ENCODE measurements at places on chromosomes 5 and 9.

DNA sequence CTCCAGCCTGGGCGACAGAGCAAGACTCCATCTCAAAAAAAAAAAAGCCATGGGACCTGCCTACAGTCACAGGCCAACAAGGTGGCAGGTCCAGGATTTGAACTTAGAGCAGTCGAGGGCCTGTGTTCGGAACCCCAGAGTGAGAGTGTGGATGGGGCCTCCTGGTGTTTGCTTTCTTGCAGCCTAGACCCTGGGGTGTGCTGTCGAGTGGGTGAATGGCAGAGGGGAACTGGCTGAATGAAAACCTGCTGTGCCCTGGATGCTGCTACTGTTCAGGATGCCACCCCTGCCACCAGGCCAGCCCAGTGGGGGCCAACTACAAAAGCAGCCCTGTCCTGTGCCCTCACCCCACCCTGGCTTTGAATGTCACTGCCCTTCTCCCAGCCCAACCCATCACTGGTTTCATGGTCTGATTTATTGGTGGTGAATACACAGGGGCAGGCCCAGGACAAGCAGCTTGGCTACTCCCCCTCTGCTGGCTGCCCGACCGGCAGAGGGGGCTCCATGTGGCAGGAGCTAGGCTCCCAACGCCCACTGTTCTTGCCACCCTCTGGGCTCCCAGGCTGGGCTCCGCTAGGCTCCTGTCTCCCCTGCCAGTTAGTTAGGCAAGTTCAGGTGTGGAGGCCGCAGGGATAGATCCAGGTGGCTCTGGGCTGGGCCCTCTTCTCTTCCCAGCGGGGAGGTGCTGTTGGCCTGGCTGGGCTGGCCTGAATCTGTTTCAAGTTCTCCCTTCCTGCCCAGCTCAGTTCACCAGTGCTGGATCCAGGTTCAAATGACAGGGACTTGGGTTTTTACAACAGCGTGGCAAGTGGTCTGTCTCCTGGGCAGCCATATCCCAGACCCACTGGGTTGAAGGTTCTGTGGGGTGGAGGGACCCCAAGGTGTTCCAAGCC lies 12.2 kb downstream of the FPGS start:
- DNase-seq = no peak

DNA sequence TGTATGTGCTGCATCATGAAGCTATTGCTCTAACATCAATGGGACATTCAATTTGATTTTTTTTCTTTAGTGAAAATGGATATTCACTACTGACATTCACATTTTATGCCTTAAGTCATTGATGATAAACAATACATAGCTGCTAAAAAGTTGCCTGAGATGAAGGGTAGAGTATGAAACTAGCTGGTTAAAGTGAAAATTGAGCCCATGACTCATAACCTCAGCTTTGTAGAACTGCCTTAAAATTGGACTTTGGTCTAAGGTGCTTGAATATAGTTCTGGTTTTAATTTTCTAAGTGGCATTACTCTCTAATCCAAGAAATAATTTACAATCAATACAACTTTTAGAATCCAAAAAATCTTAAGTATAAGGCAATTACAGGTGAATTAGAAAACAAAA lies 740.4 kb upstream of the RIOK2 start:
- no peak for DNase-seq

DNA sequence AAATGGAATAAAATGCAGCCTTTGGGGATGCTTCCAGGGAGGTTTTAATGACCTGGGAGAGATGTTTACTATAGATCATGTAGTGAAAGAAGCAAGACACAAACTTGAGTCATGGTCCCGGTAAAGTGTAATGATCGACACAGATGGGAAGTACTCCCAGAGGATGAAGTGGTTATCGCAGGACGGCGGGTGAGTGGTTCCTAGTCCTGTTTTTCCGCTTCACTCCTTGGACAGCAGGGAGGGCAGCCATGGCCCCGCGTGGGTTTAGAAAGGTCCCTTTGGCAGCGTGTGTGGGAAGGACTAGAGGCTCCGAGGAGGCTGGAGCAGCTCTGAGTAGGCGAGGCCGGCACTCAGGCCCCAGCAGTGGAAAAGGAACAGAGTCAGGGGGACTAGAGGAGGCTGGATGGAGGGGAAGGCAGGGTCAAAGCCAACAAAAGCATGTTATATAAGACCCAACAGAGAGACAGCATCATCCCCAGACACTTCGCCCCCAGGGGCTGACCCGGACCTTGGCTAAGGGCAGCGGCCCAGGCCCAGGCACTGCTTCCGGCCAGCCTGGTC lies 49.2 kb upstream of the STXBP1 start:
- no peak for DNase-seq

DNA sequence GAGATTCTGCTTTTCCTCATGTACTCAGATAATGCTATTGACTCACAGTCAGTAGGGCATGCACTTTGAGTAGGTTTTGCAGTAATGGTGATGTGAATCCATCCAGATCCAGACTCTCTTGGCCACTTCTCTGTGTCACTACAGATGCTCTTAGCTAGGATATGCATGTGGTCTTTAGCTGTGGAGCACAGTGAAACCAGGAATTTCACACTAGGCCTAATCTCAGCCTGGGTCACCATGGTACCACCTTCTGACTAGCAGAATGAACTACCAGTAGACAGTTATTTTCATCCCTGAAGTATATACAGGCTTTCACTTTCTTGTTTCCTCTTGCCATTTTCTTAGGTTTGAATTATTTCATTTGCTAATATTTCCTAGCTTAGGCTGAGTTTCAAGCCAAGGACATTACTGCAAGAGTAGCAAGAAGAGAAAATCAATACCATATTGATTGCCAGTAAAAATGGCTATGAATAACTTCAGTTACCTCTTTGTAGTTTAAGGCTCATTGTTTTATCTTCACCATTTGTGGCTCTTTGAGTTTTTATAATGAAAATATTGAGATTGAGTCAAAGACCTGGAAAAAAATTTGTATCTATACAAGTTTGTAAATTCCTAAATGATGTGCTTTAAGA lies 28.4 kb upstream of the CSNK1G3 start:
- no peak for DNase-seq

DNA sequence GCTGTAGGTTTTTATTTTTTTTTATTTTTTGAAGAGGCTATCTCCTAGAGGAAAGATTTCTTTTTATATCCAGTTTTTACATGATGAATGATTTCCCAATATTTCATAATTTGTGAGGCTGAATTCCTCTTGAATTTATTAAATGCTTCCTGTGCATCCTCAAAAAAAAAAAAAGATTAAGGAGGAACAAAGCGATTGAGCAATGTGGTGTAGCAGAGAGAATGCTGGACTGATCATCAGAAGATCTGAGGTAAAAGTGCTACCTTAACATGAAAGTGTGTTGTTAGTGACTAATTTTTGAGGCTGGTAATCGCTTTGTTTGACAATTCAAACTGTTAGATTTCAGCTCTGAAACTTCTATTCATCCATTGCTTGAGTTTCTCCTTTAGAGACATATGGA lies 125.1 kb downstream of the ESM1 start:
- no peak for DNase-seq

- no peak for DNase-seq
Measured at GRCh38 chr5:7856855-7857254, 5.9 kb upstream of the CFAP90 start.

DNA sequence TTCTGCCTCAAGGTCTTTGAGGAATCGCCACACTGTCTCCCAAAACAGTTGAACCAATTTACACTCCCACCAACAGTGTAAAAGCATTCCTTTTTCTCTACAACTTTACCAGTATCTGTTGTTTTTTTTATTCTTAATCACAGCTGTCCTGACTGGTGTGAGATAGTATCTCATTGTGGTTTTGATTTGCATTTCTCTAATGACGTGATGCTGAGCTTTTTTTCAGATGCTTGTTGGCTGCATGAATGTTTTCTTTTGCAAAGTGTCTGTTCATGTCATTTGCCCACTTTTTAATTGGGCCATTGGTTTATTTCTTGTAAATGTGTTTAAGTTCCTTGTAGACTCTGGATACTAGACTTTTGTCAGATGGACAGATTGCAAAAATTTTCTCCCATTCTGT lies 400.0 kb downstream of the DEPDC1B start:
- no peak for DNase-seq

DNA sequence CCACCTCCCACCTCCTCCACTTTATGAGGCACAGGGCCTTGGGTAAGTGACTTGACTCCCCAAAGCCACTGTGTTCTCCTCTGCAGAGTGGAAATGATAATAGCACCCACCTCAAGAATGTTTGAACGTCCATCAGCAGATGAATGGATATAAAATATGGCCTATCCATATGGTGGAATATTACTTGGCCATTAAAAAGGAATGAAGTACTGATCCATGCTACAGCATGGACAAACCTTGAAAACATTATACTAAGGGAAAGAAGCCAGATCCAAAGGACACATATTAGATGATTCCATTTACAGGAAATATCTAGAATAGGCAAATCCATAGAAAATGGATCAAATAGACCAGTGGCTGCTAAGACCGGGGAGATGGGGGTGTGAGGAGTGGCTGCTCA lies 50.2 kb downstream of the CFAP77 start:
- no peak for DNase-seq

DNA sequence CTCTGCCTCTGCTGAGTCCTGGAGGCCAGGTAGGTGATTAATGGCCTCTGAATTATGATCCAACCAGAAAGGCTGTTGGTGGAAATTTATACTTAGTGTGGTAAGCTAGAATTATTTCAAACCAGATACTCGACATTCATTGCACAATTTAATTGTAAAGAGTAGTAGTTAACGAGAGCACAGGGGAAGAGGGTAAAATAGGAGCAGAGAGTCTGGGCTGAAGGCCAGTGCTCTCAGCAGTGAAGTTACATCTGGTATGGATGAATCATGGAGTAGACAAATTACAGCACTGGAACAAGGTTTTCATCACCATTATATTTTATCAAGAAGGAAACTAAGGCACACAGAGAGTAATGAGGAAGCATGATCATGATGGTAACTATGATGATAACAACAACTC lies 92.5 kb downstream of the TLR4 start:
- no peak for DNase-seq

DNA sequence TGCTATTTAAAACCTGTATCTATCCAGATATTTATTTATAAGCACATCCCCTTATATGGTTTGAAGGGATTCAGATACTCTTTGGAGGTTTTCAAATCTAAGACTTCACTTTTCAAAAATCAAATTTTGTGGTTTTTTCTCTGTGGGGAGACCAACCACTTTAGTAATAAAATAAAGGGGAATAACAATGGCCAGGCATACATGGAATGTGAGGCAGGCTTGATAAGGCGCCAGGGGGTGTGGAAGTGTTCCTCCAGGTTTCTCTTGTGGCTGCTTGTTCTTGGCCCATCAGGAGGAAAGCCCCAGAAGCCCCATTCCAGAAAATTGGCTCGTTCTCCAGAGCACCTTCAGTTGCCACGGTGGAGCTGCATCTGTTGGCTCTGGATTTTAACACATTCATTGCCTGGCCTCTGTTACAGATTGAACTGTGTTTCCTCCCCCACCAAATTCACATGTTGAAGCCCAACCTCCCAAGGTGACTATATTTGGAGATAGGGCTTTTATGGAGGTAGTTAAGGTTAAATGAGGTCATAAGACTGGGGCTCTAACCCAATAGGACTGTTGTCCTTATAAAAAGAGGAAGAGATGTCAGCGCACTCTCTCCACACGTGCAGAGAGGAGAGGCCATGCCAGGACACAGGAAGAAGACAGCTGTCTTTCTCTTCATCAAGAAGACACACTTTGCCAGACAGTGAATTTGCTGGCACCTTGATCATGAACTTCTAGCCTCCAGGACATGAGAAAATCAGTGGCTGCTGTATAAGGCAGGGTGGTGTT lies 195.9 kb downstream of the TMEM38B start:
- DNase-seq = no peak

GRCh38 chr9:72037571-72037970 lies 22.8 kb downstream of the C9orf57 start:
- DNase-seq = no peak

DNA sequence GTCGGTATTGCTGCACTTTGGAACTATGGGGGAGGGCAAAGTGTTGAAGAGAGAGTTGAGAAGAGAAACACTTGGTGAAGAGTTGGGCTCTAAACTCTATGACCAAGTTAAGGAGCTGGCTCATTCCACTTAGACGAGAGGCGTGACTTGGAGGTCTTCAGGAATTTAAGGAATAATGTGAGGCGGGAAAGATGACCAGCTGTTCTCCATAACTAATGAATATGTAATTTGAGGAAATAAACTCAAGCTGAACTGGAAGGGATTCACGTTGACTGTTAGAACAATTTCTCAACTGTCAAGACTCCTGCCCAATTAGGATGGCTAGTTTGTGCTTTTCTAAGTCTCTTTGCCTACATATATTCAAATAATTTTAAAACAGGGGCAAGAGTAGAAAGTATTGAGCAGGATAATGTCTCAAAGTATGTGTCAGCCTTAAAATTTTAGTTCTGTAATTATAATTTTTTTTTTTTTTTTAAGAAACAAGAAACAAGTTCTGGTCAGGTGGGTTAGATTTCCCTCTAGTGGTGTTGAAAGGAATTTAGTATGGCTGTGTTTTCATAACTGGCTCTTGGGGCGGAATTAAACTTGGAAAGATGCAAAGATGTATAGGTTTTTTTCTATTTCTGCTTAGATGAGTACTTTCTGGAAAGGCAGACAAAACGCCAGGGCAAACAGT lies 33.4 kb downstream of the TMEM252 start:
- DNase-seq = no peak

GRCh38 chr9:98081477-98082219 lies 25.1 kb downstream of the NANS start:
- no peak for DNase-seq

DNA sequence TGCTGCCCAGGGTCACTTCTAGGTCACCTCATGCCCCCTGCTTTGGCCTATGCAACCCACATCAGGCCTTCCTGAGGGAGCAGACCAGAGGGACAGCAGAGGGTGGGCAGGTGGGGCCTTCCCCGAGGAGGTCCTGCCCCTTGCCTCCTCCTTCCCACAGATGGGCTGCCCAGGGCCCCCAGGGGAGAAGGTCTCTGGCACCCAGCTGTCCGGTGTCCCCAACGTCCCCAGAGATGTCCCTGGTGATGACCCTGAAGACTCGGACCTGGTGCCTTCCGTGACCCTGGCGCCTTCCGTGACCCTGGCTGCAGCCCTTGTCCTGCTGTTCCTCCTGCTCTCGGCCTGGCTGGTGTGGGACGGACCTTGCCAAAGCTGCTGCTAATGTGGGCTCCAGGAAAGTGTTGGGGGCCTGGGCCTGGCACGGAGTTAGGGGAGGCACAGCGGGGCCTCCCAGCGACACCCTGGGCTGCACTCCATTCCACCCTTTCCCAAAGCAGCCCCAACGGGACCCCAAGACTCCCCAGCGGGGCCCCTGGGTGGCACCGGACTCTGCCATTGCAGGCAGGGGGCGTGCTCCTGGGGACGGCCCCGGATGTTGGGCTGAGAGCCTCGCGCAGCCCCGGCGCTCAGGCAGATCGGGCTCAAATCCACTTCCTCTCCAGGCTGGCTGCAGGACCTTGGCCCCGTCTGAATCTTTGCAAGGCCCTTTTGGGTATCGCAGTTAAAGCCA lies 6.8 kb upstream of the SLC2A6 start:
- DNase-seq = no peak

All from stimulated activated CD4-positive, alpha-beta T cell treated with anti-CD3 and anti-CD28 coated beads, TNF-alpha, amount 100 ng/mL, for 24 hours (primary cell).